ENCODE measurements at places on chromosomes 11 and 22. TPM values are rescaled to one million over a fixed set of nuclear protein-coding genes. Genes with fewer than 3 reads are reported as not detected.

PTPRJ gene
- 5.3 TPM for total RNA-seq

- no peak for ATAC-seq
Measured at GRCh38 chr11:76803023-76803422, 19.9 kb downstream of the TSKU start.

- peak; percentile 76 for ATAC-seq
Measured at GRCh38 chr11:110173811-110174644, 80.8 kb downstream of the ZC3H12C start.

- peak; percentile 71 for ATAC-seq
Measured at GRCh38 chr11:9664276-9665171, 647 bp downstream of the SWAP70 start.

DNA sequence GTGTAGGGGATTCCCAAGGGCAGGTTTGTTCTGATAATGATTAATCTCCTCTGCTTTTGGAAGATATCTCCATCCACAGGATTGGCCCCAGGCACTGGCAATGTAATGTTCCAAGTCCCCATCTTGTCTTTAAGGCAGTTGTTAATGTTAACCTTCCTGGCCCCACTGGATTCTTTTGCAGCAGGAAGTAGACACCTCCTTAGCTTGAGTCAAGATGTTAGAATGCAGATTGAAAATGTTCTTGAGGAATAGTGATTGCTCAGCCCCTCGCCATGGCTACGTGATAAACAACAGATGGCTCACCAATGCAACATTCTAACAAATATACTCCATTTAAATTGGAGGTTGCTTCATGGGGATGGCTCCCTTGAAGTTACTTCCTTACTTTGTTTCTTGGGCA lies 7.3 kb downstream of the HEPHL1 start:
- ATAC-seq = no peak

GRCh38 chr11:43250309-43250708 lies 61.5 kb upstream of the API5 start:
- no peak for ATAC-seq

- no peak for ATAC-seq
Measured at GRCh38 chr22:44243761-44244160, 63.0 kb downstream of the PARVG start.
